NCI-H187 treated with DMSO at 0.1 percent for 48 hours (cell line): ENCODE measurements at places on chromosomes 16 and 17.

DNA sequence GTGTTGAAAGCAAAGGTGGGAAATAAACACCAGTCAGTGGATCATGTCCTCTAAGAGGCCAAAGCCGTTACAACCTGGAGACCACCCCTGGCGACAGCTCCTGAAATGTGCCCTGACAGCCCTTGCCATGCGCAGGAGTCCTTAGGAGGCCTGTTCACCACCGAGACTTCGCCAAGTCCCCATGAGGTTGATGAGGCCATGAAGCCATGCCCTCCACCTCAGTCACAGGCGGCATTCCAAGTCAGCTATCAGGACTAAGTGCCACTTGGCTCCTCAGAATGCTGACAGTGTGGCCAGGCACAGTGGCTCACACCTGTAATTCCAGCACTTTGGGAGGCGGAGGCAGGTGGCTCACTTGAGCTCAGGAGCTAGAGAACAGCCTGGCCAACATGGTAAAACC is 27.1 kb downstream of the ADAM11 start:
- no peak for DNase-seq

GRCh38 chr16:71896764-71897368 is 1.5 kb downstream of the IST1 start:
- no peak for DNase-seq

DNA sequence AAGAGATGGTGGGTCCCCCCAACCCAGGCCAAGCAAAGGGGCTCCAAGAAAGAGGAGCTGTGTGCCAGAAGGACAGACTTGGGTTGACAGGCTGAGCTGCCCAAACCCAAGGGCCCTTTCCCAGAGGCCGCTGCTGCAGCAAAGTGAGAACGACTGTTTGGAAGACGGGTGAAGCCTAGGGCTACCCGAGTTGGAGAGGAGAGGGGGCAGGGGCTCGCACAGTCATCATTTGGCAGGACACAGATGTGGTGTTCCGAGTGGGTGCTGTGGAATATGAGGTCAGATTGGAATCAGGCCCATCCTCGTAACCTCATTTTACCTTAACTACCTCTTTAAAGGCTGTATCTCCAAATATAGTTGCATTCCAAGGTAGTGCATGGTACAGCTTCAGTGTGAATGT is 5.3 kb upstream of the MFAP4 start:
- no peak for DNase-seq

- DNase-seq = no peak
Measured at GRCh38 chr16:11224894-11225676, 30.9 kb downstream of the SOCS1 start.

DNA sequence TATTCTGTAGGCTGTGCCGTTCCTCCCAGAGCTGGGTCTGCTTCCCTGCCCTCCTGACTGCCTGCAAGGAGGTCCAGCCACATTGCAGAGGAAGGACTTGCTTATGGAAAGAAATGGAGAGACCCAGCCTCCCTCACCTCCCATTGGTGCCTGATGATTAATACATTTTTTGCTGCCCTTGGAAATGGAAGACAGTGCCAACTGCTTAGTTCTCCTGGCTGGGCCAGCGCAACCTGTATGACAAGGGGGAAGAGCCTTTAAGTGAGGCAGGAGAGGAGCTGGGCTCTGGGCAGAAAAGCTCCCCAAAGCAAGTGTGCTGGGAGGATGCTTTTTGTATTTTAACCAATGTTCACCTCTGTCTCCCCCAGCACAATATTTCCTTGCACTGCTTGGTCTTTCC is 238.5 kb downstream of the SOX9 start:
- no peak for DNase-seq

DNA sequence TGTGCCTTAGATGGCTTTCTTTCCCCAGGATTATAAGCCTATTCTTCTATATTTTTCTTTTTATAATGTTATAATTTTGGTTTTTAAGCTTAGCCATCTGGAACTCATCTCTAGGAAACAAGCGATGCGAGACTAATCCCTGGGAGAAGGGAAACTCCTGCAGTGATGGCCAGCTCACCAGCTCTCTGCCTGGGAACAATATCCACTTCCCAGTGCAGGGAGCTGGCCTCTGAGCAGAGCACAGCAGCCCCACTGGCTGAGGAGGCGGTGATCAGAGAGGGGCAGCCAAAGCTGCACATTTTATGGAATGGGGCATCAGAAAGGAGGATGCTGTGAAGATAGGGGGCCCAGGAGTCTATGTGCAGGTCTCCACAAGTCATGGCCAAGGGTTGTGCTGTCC is 183.3 kb downstream of the LGALS9B start:
- DNase-seq = no peak
